ENCODE measurements at places on chromosomes 12 and 14.

DNA sequence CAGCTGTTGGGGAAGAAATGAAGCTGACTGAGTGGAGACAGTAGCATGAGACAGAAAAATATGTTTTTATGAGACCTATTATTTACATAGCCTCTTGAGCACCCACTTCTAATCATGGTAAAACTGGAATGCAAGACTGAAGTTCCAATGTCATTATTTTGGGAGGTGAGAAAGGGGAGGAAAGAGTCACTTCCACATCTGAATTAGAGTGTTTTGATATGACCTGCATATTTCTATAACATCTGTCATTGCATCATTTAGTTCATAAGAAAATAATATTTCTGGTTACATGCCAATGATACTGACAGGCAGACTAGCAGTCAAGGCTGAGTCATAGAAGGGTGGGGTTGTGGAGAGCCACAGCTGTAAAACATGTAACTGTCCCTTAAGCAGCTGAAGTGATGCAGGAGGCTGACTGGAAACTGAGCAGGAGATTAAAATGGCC, 26.7 kb downstream of the NTN4 start:
- no peak for DNase-seq

DNA sequence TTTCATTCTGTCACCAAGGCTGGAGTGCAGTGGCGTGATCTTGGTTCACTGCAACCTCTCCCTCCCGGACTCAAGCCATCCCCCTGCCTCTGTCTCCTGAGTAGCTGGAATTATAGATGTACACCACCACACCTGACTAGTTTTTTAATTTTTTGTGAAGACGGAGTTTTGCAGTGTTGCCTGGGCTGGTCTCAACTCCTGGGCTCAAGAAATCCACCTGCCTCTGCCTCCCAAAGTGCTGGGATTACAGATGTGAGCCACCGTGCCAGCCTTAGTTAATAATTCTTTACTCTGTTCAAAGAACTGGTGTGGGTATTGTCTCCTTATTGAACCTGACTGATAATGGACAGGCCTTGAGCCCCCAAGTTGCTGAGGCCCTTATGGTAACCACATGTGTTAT, 10.4 kb upstream of the KRT7 start:
- no peak for DNase-seq

DNA sequence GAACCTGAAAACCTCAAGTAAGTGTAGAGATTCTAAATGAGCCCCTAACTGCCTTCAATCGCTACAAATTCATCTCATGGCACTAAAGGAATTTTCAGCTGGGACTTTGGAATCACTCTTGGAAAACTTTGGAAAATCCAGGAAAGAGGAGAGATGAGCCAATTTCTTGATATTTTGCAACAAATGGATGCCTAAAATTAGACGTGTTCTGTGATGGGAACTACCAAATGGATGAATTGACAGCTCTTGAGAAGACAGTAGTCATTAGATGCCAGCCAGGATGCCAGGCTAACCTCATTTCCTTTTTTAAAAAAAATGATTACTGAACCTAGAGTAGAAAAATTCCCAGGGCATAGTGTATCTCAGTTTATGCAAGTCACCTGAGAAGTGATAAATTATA, 78.3 kb downstream of the NPAS3 start:
- no peak for DNase-seq

GRCh38 chr14:84826294-84826693, 703.6 kb upstream of the FLRT2 start:
- DNase-seq: no peak
